Renal cortex interstitium (tissue), 15 donors: ENCODE measurements at places on chromosomes 2 and 18.
A peak's percentile ranks its signal among the peaks of the same experiment; 100 is the strongest.

DNA sequence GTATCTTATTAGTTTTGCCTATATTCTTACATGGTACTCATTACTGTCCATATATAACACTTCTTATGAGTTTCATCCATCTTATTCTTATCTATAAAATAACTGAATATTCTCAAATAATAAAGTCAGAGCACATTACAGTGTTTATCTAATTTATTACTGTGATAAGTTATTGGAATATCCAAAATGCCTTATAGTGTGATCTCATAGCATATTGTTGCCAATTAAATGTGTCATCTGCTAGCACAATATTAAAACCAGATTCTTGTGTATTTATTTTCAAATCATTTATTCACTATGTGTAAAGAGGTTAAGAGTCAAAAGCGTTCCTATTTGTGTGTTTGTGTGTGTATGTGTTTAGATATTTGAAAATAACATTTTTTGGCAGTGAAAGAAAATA is 151.9 kb downstream of the WDR7 start:
- DNase-seq = no peak

GRCh38 chr2:204180649-204181048 is 244.1 kb downstream of the ICOS start:
- DNase-seq = no peak

- DNase-seq = no peak
Measured at GRCh38 chr2:160387558-160388262, 105.9 kb downstream of the RBMS1 start.

- DNase-seq = peak; percentile 18
Measured at GRCh38 chr2:234288974-234289455, 207.9 kb downstream of the ARL4C start.

- no peak for DNase-seq
Measured at GRCh38 chr2:160239436-160239835, 39.4 kb upstream of the ITGB6 start.

DNA sequence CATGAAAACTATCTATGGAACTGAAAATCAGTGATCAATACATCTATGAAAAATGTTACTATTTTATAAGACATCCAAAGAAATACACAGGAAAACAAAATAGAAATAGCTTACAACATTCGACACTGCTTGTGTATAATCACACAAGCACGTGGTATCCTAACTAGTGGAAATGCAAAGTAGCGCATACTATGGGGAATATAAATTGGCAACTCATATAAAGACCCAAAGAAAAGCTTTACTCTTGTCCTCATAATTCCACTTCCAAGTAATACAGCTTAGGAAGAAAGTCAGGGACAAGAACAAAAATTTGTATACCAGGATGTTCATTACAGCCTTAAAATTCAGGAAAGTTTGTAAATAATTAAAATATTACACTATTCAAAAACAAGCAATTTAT is 384.6 kb downstream of the NRXN1 start:
- DNase-seq = no peak

- DNase-seq = peak; percentile 68
Measured at GRCh38 chr2:44244135-44244871, 31.0 kb upstream of the SLC3A1 start.

DNA sequence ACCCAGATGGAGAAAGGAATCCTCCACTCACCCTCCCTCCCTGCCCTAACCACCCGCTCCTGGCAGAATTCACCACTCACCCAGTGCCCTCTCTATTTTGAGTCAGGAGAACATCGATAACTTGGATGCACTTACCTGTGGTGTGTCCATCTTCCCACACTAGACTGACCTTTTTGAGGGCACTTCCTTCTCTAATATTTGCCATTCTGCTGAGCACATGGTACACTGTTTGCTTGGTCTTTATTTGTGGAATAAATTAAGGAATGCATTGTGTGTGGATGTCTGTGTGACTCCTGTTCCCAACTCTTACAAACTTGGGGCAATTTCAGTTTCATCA is 133.7 kb downstream of the ACKR3 start:
- DNase-seq = no peak

DNA sequence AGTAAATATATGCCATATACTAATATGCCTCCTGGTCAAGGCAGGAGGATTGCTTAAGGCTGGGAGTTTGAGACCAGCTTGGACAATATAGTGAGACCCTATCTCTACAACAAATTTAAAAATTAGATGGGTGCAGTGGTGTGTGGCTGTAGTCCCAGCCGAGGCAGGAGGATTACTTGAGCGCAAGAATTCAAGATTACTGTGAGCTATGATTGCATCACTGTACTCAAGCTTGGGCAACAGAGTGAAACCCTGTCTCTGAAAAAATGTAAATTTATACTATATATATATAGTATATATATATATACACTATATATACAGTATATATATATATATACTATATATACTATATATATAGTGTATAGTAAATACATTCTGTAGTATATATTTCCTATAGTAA is 30.0 kb upstream of the NPC1 start:
- DNase-seq = no peak

DNA sequence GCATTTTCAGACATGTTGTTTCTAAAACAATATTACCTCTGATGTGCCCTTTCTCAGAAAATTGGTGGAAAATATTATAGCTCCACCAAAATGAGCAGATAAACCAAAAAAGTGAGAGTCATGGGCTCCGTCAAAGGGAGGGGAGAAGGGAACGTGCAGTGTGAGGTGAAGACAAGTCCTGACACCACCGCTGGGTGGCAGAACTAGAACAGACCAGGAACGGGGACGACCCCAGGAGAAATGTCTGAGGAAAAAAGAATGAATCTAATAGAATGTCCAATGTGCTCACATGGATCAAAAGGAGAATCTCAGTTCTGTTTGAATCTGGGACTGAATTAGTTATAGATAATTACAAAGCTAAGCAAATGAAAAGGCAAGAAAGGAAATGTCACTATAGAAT is 22.6 kb upstream of the BCL2 start:
- DNase-seq = no peak

DNA sequence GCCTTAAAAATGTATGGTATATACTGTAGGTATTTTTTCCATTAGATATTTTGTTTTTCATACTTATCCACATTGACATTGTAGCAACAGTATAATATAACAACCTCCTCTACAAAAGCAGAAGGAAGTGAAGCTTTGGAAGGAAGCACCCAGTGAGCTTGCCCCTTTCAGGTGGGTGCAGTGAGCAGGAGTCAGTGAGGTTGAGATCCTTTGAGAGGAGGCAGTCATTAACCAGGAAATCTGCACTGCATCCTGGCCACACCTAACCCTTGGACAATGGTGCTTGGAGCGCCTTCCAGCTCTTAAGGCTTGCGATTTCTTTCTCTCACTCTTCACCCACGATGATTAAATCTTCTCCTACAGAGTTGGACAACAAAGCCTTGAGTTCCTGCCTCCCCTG is 13.9 kb downstream of the IL37 start:
- no peak for DNase-seq

DNA sequence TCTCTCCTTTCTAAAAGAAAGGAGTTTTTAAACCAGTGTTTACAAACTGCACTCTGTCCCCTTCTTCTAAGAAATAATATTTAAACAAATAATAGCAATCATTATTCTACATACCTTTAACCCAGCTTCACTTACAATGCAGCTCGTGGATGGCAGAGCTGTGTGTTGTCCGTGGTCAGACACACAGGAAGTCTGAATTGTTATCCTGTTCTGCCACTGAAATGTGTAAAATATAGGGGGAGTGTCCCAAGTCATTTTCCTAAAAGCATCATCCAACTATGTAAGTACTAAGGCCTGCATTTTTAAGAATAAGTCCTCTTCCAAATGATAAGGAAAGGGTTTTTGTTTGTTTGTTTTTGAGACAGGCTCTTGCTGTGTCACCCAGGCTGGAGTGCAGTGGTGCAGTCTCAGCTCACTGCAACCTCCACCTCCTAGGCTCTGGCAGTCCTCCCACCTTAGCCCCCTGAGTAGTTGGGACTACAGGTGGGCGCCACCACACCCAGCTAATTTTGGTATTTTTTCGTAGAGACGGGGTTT is 2.7 kb upstream of the PPP4R1 start:
- no peak for DNase-seq

- no peak for DNase-seq
Measured at GRCh38 chr2:221758076-221758475, 186.0 kb upstream of the EPHA4 start.

- no peak for DNase-seq
Measured at GRCh38 chr2:126784045-126784444, 114.6 kb upstream of the TEX51 start.

DNA sequence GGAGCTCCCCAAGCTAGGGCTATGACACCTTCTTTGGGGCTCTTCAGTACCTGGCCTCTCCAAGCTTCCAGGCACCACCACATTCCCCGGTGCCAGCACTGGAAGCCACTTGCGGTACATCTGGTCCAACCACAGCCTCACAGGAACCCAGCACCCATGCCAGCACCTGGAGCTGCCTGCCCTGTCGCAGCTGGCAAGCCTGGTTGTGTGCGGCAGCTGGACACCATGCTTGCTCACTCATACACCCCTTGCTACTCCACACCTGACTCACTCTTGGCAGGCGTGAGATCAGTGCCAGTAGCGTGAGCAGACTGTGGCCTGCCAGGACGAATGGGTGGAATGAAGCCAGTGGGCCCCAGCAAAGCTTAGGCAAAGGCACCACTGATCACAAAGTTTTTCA is 34.0 kb downstream of the LRRTM4 start:
- no peak for DNase-seq
